ENCODE measurements at places on chromosomes 16 and 17.

DNA sequence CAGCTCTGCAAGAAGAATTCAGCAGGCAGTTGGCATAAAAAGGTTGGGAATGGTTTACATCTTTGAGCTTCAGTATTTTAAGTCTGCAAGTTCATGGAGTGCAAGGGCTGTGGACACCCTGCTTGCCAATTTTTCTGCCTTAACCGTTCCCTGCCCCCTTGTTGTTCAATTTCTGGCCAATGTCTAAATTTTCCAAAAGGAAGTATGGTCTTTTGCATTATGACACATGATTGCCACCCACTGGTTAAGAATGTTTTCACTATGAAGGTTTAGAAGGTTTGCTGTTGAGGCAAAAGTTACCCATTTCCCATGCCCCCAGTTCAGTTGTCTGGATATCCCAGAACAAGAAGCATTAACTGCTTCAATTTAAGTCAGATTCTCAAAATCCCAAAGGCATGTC is 441.9 kb downstream of the CDH13 start:
- DNase-seq = no peak

- DNase-seq = peak; percentile 67
Observed at GRCh38 chr17:50547035-50547735, at the start of gene SPATA20. SPATA20 (plus strand) TSS chr17:50547174; CDS start chr17:50547209, 35 bp downstream.

GRCh38 chr16:68253721-68254120 is 8.5 kb downstream of the PLA2G15 start:
- DNase-seq = no peak

- DNase-seq = no peak
Observed at GRCh38 chr17:20010099-20010863, 1.1 kb downstream of the SPECC1 start.

GRCh38 chr16:15461376-15461775 is 27.0 kb downstream of the BMERB1 start:
- no peak for DNase-seq

- no peak for DNase-seq
Observed at GRCh38 chr17:67636834-67637520, 80.8 kb upstream of the NOL11 start.

DNA sequence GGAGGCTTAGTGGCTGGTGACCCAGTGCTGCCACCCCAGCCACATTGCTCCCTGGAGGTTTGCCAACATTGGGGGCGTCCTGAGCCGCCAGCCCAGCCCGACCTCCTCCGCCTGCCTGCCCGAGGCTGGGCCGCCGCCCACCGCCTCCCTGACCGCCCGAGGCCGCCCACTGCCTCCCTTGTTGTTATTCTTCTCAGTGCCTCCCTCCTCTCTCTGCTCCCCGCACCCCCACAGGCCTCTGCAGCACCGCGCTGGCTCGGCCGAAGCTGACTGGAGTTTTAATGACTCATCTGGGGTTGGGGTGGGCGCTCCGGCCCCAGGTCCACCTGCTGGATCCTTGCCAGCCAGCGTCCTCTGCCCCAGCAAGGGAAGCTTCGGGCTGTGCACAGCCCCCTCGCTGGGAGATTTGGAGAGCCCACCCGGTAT is 102.5 kb downstream of the RBFOX3 start:
- DNase-seq = no peak

GRCh38 chr17:47615766-47616424 is 33.8 kb upstream of the KPNB1 start:
- no peak for DNase-seq

DNA sequence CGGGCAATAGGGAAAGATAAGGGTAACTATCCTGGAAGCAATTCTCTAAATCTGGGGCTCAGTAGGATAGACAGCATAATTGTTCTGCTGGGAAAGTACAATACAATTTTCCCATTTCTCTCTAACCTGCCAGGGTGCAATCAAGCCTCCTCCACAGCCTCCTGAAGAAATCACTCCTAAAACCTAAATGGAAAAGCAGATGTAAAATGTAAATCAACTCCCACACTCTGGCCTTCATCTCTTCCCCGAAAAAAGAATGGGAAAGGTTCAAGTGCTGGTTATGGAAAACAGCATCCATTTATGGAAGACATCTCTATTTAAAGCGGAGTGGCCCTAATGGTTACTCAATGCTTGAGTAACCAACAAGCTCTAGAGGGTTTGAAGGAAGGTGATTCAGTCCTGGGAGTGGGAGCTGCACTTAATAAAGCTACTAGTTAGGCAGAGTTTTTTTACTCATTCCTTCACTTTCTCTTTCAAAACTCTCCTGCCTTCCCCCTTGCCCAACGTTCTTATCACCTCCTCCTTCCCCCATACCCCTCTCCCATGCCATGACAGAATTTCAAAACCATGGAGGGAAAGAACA is 5.1 kb downstream of the MMD start:
- DNase-seq = no peak

- DNase-seq = no peak
Observed at GRCh38 chr17:2983255-2983654, 80.2 kb downstream of the OR1D5 start.

- no peak for DNase-seq
Observed at GRCh38 chr16:12618515-12618914, 185.2 kb downstream of the CPPED1 start.

DNA sequence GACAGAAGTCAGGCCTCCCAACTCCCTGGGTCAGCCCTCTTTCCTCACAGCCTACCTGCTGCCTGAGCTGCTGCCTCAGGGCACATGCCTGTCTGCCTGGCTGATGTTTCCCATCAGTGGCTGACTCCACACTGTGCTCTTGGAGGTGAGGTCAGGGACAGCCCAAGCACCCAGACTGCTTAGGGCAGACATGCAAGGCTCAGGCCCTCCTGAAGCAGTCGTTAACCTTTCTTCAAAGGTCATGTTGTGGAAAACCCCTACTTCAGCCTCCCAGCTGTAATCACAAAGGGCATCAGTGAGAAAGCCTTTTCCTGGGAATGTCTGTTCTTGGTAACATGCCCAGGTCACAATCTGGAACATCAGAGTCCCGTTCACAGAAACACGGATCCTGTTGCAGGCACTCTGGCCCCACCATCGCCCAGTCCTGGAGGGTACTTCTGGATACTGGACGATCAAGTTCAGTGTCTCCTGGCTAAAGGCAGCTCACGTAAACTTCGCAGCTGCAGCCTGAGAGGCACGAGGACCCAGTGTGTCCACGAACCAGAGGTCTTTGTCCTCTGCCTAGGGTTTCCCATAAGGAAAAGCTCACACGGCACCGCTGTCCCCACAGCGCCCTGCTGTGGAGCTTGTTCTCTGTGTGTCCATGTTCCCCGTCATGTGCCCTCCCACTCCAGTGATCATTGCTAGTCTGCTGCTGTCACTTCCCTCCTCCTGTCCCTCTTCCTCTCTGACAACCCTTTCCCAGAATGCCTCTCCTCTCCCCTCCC is 54.9 kb downstream of the GNAO1 start:
- DNase-seq = no peak

GRCh38 chr16:6232056-6232455 is 1100.6 kb upstream of the RBFOX1 start:
- DNase-seq = no peak

DNA sequence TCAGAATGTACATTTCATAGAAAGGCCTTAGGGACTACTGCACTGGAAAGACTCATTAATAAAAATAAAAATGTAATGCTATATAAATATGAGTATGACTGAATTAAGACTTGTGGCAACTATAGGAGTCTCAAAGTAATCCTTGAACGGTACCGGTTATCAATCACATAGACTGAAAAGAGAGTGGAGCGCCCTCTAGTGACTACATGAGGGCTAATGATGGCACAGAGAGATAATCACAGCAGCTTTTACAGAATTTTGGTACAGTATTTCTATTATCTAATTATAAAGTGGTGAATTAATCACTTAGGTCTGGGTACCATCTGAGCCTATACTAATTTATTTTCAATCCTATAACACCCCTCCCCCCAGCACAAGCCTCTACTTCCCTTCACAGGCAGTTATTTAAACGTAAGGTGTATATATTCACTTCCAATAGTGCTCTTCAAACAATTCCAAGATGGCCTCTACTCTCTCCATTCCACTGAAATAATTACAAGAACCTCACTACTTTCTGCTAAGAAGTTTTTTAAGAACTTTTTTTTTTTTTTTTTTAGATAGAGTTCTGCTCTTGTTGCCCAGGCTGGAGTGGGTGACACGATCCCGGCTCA is 40.7 kb upstream of the ANKFY1 start:
- DNase-seq = no peak

DNA sequence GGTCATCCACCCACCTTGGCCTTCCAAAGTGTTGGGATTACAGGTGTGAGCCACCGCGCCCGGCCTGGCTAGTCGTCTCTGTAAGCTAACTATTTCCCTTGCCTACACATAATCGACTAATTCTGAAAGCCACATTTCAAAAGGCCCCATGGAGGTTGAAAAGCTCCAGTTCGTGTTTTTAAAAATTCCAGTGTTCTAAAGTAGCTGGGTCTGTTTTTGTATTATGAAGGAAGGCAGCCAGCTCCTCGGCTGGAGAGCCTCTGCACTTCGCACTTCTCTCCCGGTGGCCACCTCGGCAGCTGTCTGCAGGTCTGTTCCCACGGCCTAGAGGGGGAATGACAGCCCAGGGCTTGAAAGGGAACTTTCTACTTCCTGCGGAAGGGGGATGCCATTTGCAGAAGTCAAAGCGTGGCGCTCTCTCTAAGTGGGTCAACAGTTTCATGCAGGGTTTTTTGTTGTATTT is 16.9 kb downstream of the HASPIN start:
- no peak for DNase-seq

- DNase-seq = no peak
Observed at GRCh38 chr17:81863123-81863675, 2.9 kb upstream of the P4HB start.

DNA sequence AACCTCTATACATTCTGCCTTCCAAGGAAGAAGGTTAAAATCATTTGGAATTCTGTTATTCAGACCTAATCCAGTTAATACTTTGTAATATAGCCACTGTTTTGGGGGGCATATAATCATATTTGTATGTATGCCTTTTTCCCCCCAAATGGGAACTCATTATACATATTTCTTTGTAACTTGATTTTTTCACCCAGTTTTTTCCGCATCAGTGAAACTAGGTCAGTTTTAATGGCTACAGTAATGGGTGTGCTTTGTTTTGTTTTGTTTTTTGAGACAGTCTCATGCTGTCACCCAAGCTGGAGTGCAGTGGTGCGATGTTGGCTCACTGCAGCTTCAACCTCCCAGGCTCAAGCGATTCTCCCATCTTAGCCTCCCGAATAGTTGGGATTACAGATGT is 54.9 kb downstream of the WWP2 start:
- DNase-seq = no peak

DNA sequence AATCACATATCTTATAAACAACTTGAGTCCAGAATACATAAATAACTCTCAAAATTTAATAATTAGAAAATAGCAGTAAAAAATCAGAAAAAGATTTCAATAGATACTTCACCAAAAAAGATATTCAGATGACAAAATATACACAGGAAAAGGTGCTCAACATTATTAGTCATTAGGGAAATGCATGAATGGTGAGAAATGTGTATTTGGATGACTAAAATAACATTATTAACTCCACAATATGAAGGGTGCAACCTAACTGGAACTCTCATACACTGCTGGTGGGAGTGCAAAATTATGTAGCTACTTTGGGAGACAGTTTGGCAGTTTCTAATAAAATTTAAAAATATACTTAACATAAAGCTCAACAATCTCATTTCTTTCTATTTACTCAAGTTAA is 262.3 kb upstream of the AXIN2 start:
- no peak for DNase-seq

- DNase-seq = no peak
Observed at GRCh38 chr16:53370827-53371226, 63.4 kb upstream of the RBL2 start.

- DNase-seq = no peak
Observed at GRCh38 chr17:77814091-77814772, 144.3 kb upstream of the TNRC6C start.

- DNase-seq = no peak
Observed at GRCh38 chr17:45288825-45289224, 26.9 kb upstream of the SPATA32 start.

- no peak for DNase-seq
Observed at GRCh38 chr16:80899809-80900592, 95.6 kb upstream of the CDYL2 start.

- DNase-seq = no peak
Observed at GRCh38 chr17:58956997-58957724, 149.5 kb downstream of the TRIM37 start.

DNA sequence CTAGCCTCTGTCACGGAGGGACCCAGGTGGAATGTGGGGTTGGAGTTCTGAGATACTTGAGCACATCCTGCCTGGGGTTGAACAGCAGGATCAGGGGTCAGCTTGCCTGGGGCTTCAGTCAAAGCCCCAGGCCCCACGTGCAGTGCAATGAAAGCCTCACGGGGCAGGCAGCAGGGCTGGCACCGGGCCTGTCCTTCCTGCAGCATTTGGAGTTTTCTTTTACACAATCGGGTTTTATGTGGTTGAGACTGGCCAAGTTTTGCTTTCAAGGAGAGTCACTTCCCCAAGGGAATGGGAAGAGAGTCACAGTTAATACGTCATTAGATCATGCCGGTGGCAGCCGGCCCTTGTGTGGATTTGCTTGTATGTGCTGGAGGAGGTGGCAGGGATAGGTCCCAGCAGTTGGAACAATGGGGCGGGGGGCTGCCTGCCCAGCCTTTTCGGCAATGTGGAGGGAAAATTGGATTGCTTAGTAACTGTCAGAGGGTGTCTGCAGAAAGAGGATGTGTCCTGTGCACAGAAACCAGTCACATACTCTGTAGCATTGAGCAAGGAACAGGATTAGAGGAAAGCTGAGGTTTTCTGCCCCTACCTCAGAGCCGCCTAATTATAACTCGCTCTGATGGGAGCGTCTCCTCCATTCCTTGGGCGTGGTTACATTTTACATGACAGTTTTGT is 4.5 kb downstream of the RMI2 start:
- DNase-seq = no peak

DNA sequence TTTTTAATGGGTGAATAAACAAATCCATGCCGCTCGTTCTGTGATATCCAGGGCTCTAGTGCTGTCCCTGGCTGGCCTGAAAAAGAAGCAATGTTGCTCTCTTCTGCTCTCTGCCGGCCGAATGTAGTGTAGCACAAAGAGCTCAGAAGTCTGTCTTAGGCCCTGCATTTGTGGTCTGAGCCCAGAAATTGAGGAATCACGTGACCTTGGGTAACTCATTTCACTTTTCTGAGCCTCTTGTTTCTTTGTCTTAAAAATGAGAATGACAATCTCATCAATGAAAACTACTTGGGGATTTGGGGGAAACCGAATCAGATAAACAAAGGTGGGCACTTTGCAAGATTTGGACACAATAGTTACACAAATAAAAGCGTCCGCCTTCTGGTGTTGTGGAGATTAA is 381.6 kb upstream of the ASIC2 start:
- DNase-seq = no peak

GRCh38 chr17:68460146-68460545 is 2.9 kb upstream of the WIPI1 start:
- no peak for DNase-seq

DNA sequence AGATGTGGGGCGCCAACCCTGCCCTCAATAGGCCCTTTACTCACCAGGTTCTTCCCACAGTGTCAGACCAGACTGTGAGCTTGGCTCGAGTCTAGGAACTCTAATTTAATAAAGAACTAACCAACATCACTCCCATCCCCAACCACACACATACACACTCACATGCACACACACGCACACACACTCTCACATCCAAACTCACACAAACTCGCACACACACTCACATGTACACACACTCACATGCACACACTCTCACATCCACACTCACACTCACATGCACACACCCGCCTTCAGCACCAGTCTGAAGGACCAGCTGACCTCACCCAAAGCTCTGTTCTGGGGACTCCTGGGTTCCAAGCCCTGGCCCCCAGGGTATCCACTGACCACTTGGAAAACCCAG is 63.8 kb downstream of the COG7 start:
- DNase-seq = no peak
